ENCODE measurements at places on chromosomes 1 and 21. TPM values are rescaled to one million over a fixed set of nuclear protein-coding genes. Genes with fewer than 3 reads are reported as not detected.

- DNase-seq: no peak
Measured at GRCh38 chr1:19204446-19205266, 5.4 kb downstream of the UBR4 start.

Gene TNFRSF18
- polyA plus RNA-seq: 1.0 TPM

Gene CD84
- not detected for polyA plus RNA-seq

Gene C1orf87
- polyA plus RNA-seq: not detected

GRCh38 chr1:180951836-180952656 lies 39.3 kb downstream of the KIAA1614 start:
- DNase-seq: no peak

Gene HES4
- polyA plus RNA-seq: 0.76 TPM

DNA sequence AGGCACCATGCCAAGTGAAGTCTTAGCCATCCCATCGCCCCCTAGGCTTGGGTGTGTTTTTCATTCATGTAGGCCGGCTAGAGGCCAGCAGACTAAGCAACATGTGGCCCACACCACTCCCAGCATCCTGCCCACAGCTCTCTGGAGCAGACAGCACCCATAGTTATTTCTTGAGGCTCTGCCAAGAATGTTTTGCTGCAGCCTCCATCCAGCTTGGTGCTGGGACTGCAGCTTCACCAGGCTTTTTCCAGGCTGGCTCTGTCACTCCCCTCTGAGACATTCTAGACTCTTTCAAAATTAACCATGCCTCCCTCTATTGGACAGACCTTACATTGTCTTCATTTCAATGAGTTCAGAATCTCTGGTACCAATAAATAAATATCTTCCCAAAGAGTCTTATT lies 104.2 kb downstream of the DUSP10 start:
- DNase-seq: no peak

DNA sequence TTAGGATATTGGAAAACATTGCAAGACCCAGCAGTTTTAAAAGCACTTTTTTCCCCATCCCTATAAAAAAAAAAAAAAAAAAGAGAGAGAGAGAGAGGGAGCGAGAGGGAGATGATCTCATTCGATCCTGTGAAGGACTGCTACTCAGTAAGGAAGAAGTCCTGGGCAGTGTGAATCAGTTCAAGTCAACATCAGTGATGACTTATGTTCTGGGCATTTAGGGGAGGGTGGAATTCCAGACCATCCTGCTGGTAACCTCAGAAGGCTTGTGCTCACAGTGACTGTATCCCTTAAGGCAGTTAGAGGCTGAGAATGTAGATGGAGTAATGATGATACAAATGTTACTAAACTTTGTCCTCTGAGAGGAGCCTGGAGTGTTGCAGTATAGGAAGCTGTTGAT lies 151.4 kb downstream of the TGFB2 start:
- DNase-seq: peak; percentile 92
